Natural killer cell treated with Interleukin-12 subunit alpha and Interleukin-12 subunit beta and Interleukin-15 and Interleukin-18, amount 100 ng/mL, for 72 hours (primary cell): ENCODE measurements at places on chromosomes 16 and 17.

DNA sequence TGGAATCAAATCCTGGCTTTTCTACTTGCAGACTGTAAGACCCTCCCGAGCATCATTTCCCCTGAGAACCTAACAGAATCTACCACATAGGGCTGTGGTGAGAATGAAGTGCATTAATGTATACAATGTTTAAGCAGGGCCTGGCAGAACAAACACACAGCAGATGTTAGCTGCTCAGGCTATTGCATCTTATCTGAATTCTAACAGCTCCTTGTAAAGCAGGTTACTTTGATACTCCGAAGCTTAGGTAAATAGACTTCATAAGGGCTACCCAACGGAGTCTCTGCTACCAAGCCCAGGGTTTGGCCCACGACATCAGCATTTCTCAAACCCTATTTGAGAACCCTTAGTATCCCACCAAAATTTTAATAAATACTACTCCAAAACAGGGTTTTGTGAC, 24.4 kb upstream of the NOS2 start:
- DNase-seq: no peak
- peaks cover 15% of the 10 kb centered on the region for H3K27me3 ChIP-seq
- no peak overlapping the region for H3K27ac ChIP-seq
- H3K4me1 ChIP-seq: no peaks in the 10 kb centered on the region
- peaks cover 25% of the 10 kb centered on the region for H3K36me3 ChIP-seq
- no peak overlapping the region for H3K4me3 ChIP-seq

- H3K27ac ChIP-seq: no peak overlapping the region
- DNase-seq: no peak
- no peak overlapping the region for H3K4me3 ChIP-seq
- peaks cover 18% of the 10 kb centered on the region for H3K27me3 ChIP-seq
Measured at GRCh38 chr16:74280448-74280847, 16.2 kb upstream of the PSMD7 start.

GRCh38 chr17:8922451-8922850, 43.1 kb downstream of the PIK3R5 start:
- peak overlapping the region; percentile 84 for H3K27ac ChIP-seq
- peak overlapping the region; percentile 67 for H3K4me3 ChIP-seq
- no peak for DNase-seq
- H3K36me3 ChIP-seq: peaks cover 11% of the 10 kb centered on the region

- no peak for DNase-seq
- no peak overlapping the region for H3K27ac ChIP-seq
- H3K4me3 ChIP-seq: peak overlapping the region; percentile 65
- no peaks in the 10 kb centered on the region for H3K27me3 ChIP-seq
- H3K4me1 ChIP-seq: peaks cover 42% of the 10 kb centered on the region
Measured at GRCh38 chr17:80783971-80784370, 207.7 kb upstream of the CHMP6 start.

DNA sequence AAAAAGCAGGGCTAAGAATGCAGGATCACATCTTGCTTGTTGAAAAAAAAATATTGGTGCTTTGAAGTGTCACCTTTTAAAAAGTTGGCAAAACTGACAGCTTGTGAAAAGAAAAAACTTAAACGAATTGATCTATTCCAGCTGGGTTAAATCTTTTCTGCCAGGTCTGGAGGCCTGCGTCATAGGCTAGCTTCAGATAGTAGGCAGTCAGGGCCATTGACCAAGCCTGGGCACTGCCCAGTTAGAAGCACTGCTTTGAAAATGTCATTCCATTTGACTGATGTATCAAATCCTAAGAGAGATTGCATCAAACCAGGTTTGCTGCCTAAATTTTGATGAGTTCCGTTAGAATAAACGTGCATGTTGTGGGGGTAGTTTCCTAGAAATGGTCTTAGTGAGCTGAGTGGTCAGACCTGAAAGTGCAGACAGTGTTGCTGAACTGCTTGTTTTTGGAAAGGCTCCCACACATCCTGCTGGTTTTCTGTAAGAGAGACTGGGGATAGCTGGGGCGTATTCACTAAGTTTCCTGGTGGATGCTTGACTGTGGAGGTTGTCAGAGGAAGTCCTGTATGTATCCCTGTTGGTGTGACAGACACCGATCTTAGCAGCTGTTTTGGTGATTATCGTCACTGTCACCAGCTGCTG, 38.8 kb downstream of the NUP88 start:
- DNase-seq: no peak
- H3K4me3 ChIP-seq: no peak overlapping the region
- H3K4me1 ChIP-seq: no peaks in the 10 kb centered on the region
- H3K27ac ChIP-seq: peak overlapping the region; percentile 12
- H3K36me3 ChIP-seq: peaks cover 38% of the 10 kb centered on the region
- H3K27me3 ChIP-seq: no peaks in the 10 kb centered on the region

DNA sequence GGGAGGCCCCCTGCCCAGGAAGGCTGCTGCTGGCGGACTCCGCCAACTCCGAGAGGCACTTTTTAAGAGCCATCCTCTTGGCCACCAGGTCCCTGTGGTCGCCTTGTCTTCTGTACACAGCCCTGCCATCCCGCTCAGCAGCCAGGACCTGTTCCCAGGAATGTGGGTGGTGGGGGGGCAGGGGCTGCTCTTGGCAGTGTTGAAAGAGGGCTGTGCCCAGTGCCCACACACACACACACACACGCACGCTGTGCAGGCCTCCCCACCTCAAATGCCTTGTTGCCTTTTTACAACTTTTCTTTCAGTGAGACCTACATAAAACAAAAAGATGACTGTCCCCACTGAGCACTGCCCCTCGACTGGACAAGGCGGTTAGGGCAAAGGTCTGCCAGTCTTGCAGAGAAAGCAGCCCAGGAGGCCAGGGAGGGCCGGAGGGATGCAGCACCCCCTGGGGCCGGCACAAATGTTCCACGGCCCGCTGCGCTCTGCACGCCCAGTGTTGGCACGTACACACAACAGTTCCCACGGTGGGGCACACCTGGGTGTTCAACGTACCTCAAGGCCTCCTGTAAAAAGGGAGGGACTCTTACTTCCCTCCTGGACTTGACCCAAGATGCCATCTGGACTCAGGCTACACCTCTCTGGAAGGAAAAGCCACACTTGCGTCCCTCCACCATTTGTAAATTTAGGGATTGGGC, 18.5 kb upstream of the PITPNA start:
- no peak for DNase-seq
- peaks cover 7% of the 10 kb centered on the region for H3K4me1 ChIP-seq
- H3K4me3 ChIP-seq: no peak overlapping the region
- no peaks in the 10 kb centered on the region for H3K27me3 ChIP-seq
- H3K27ac ChIP-seq: no peak overlapping the region
- no peaks in the 10 kb centered on the region for H3K36me3 ChIP-seq
